ENCODE measurements at places on chromosomes 11 and 22.

DNA sequence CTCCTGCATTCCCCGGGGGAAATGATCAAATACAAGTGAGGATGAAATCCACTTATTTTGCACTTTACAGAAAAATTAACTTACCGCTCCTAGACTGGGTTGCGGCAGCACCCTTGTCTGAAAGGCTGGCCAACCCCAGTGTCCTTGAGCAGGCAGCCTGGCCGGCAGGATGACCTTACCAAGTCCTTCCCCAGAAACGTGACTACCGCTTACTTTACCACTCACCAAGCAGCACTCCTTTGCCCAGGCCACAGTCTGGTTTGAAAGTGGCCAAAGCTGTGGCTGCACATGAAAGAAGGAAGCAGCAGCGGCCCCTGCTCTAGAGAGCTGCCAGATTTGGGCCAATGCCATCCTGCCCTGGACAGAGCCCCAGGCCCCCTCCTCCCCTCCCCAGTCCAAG lies 20.3 kb downstream of the MYH9 start:
- DNase-seq: no peak

GRCh38 chr11:128290106-128290840 lies 297.1 kb downstream of the ETS1 start:
- peak; percentile 56 for DNase-seq

- DNase-seq: no peak
These were observed 89.0 kb upstream of the CD44 start for GRCh38 chr11:35049859-35050531.

GRCh38 chr22:33931406-33931805 lies 11.1 kb upstream of the LARGE1 start:
- DNase-seq: no peak

DNA sequence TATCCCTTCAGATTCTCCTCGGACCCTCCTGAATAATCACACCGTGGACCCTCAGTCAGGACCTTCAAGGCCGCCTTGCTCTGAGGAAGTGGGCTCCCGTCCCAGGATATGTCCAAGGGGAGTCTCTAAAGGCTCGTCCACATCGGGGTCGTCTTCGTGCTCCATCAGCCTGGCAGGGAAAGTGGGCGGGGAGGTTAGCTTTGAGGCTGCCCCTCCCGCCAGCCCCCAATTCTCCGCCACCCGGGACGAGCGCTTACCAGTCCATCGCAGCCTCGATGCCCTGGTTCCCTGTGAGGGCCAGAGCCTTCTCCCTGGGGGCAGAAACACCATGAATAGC lies 472 bp downstream of the UBXN1 start:
- DNase-seq: no peak

DNA sequence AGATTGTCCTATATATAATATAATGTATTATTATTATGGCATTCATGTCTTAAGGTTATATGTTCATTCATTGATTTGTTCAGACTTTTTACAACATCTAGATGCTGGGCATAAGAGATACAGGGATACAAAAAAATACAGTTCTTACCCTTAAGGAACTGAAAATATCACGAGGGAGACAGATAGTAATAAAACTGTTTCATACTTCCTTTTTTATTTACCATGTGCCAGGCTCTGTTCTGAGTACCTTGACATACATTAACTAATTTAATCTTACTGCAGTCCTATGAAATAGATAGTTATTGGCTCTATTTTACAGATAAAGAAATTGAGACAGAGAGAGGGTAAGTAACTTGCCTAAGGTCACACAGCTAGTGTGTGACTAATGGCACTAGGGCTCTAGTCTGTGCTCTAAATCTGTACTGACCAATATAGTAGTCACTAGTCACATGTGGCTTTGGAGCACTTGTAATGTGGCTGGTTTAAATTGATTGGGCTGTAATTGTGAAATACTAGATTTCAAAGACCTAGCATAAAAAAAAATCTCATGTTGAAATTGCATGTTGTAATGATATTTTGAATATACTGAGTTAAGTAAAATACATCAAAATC lies 21.3 kb downstream of the TRIM44 start:
- no peak for DNase-seq

DNA sequence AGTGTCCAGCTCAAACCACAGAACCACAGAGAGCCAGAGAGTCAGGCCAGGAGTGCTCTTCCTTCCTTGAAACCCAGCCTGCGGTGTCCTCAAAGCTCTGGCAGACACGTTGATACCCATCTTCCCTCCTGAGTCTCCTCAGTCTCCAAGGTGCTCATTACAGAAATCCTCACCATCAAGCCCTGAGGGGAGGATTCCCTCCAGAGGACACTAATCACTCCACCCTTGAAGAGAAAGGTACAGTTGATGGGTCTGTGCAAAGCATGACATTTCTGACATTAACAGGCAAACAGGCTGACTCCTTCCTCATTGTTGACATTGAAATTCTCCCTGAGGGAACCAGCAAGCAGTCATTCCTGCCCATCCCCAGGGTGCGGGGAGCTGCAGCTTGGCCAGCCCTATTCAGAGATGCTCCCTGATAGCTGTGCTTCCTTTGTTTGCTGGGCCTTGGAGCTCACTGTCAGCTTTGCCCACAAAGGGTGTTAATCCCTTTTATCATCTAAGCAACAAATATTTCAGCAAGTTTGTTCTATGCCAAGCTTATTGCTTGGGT lies 101.7 kb upstream of the CSNK2A3 start:
- no peak for DNase-seq

DNA sequence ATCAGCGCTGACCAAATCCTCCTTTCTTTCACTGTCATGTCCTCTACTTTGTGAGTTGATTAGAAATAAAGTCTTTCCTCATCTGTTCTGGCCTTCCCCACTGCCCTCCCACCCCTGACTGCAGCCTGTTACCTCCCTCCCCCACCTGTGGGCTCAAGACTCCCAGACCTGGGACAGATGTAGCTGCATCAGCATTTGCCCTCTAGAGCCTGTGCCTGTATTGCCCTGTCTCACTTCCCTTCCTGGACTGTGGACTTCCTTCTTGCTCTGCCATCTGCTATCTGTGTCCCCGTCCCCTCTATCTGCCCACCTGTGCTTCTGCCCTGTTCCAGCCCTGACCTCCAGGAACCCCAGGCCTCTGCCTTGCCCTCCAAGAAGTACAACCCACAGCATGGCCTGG lies 122.5 kb downstream of the GALNT18 start:
- no peak for DNase-seq

GRCh38 chr11:18703001-18703763 lies 4.6 kb downstream of the TMEM86A start:
- no peak for DNase-seq

DNA sequence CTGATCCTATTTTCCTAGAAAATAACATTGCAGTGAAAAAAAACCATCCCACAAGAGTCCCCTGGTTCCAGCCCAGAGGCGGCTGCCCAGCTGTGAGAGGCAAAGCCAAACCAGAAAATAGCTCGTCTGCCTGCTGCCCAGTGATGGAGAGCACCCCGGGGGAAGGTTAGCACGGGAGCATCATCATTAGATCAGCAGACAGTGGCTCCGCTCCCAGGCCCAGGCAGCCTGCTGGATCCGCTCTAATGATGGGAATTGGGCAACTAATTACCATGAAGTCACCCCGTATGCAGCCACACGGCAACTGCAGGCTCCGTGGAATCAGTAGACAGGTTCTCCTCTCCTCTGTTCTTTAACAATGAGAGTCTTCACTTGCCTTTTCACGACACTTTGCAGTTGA lies 17.1 kb upstream of the B3GAT1 start:
- no peak for DNase-seq

DNA sequence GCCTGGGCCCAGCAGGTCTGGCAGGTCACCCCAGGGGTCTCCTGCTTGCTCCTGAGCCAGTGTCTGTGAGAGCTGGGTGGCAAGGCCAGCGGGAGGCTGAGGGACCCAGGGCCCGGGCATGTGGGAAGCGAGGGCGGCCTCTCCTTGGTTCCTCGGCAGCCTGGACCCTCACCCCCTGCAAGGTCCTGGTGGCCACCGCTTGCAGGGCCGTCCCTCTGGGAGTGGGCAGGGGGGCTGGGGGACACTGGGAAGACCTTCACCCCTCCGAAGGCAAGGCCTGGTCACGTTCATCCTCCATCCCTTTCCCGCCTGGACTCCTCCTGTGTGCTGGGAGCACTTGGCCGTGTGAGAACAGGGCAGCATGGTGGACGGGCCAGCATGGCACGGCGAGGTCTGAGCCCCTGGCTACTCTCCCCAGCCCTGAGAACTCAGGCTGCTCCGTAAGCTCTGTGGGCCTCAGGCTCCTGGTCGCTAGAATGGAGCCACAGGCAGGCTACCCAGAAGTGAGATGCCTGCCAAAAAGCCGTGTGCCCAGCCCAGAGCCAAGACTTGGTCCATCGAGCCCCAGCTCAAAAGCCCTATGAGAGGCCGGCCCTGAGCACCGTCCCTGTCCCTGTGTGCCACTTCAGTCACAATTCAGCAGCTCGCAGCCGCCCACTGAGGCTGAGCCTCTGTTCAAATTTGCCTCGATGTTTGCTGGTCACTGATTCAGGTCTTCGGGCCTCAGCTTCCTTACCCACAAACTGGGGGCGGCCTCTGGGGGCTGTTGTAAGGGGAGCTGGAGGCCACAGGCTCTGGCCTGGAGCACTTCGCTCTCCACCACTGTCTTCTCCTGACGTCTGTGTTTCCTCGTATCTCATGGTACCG lies 45.0 kb downstream of the IGLL1 start:
- DNase-seq: no peak

GRCh38 chr11:24844406-24844805 lies 347.6 kb downstream of the LUZP2 start:
- DNase-seq: no peak

GRCh38 chr11:114918286-114918685 lies 240.0 kb downstream of the NXPE2 start:
- DNase-seq: no peak

DNA sequence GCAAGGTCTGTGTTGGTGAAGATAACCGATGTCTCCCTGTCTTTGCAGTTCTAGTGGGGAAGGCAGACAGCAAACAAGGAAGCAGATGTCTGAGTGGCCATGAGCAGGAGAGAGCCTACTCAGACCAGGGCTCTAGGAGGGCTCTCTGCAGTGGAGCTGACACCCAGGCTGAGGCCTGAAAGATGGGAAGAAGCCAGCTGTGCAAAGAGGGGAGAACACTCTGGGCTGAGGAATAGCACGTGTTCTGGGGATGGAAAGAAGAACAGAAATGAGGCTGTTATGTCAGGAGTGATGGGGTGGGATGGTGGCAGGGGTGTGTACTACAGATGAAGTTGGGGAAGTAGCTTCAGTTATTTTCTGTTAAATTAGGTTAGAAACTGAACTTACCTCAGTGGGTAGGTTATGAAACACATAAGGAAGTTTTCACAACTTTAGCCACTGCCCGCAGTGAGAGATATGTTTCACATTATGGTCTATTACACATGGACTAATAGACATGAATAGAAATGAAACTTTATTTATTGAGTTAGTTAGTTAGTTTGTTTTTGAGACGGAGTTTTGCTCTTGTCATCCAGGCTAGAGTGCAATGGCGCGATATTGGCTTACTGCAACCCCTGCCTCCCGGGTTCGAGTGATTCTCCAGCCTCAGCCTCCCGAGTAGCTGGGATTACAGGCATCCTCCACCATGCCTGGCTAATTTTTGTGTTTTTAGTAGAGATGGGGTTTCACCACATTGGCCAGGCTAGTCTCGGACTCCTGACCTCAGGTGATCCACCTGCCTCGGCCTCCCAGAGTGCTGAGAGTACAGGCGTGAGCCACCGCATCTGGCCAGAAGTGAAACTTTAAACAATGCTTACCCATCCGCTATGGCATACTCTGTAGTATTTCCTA lies 7.8 kb downstream of the DCPS start:
- no peak for DNase-seq

GRCh38 chr11:33320814-33321330 lies 63.7 kb downstream of the HIPK3 start:
- DNase-seq: no peak

DNA sequence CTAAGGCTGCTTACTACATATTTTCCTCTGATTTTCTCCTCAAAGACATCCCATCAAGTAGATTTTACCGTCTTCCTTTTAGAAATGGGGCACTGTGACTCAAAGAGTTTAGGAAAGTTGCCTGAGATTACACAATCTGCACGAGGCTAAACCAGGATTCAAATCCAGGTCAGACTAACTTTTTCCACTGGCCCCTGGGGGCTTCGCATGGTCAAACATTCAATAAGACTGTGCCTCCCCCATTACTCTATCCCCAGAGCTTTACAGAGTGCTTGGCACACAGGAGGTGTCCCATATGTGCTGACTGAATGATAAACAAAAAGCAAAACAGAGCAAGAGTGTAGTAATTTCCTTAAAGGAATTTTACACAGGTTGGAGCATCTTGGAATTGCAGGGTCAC lies 118.1 kb upstream of the TEAD1 start:
- no peak for DNase-seq

GRCh38 chr11:111520560-111520959 lies 6.0 kb downstream of the HOATZ start:
- DNase-seq: no peak

- DNase-seq: no peak
These were observed 243.7 kb downstream of the BRD1 start for GRCh38 chr22:49583886-49584505.

DNA sequence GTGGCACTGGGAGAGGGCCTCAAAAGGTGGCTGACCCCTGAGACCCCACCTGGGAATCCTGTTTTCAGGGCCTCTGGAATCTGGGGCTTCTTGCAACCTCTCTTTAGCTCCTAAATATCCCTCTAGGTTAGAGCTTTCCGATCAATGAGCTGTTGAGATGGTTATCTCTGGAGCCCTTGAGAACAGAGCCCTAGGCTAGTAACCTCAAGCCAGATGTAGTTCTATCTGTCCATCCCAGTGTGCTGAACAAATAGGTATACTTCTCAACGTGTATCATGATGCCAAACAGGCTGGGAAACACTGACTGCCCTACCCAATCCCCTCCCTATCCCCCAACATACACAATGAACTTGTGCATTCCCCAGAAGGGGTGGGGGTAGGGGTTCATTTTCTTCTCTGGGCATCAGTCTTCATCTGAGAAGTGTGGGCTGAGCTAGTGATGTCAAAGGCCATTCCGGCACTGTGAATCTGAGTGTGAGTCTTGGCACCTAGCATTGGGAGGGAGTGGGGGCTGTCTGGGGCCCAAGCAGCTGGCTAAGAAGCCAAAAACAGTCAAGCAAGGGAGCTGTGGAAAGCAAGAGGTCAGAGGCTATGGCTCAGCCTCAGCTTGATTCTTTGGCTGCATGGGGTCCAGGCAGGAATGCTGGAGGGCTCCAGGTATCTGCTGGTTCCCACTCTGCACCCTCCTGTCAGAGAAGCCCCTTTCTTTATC lies 17.3 kb downstream of the CD82 start:
- DNase-seq: no peak

DNA sequence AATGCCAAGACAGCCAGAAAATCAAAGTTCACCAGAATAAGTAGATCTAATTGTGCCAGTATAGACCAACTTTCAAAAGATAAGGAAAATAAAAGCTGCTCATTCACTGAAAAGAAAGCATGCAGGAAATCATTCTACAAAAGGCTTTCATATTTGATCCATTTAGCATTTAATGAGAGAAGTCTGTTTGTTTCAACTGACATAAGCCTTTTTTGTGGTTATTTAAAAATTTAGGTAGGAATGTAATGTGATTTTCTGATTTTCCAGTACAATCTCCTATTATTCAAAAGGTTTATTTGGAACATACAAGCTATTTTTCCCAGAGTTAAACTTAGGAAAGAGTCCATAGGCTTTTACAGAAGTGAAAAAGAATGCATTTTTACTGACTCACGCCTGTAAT lies 92.7 kb downstream of the SBF2 start:
- DNase-seq: no peak
